Stimulated activated memory B cell treated with anti-CD40 and anti-IgM and Interleukin-4, amounts not matched to agents 10 μg/mL and 1 μg/mL and 100 μg/mL, for 72 hours (primary cell): ENCODE measurements at places on chromosomes 3 and 15.

DNA sequence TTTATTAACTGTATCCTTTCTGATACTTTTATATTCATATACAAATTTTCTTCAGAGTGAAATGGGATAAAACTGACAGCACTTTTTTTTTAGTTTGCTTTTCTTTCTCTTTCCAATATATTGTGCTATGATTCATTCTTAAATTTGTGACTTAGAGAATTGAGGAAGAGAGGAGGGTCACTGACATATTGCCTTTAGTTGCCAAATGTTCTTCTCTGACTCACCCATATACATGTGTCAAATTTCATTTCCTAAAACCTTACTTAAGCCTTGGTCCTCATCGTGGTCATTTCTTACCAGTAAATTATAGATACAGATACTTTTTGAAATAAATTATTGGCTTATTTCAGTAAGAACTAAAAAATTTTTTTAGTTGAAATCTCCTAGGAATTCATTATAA, 53.9 kb downstream of the CLASP2 start:
- peak; percentile 51 for ATAC-seq

- no peak for ATAC-seq
These were observed 10.3 kb downstream of the GPR156 start for GRCh38 chr3:120274739-120275167.

GRCh38 chr3:188431040-188431439, 277.1 kb downstream of the LPP start:
- ATAC-seq, result peak; percentile 68

DNA sequence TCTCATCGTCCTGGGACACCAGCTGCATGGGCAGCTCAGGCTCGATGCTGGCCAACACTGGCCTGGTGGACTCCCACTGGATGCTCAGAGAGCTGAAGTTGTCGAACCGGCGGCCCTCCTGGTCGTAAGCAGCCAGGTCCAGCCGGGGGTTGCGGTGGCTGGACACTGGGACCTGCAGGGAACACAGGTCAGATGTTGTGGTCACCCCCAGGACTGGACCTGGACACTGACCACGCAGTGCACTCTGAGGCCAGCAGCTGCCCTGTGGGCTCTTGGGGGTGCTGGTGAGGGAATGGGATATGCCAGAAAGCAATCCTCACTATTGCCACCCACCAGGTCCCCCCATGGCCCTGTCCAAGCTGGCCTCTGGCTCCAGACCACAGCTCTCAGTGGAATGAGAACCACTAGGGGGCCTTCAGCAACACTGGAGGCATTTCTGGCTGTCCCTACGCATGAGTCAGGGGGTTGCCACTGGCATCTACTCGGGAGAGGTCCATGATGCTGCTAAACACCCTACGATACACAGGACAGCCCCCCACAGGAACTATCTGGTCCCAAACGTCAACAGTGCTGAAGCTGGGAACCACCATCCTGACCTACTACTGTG, 66.1 kb downstream of the NUP210 start:
- no peak for ATAC-seq

GRCh38 chr3:179608931-179609720, 4.5 kb downstream of the NDUFB5 start:
- ATAC-seq, result peak; percentile 78
